WERI-Rb-1 (cell line): ENCODE measurements at places on chromosomes 3 and 15.

GRCh38 chr15:57082054-57082728 lies 163.7 kb downstream of the TCF12 start:
- DNase-seq = no peak

GRCh38 chr3:25830373-25831280 lies 40.7 kb downstream of the OXSM start:
- no peak for DNase-seq

GRCh38 chr3:11671648-11672100 lies 28.0 kb upstream of the VGLL4 start:
- no peak for DNase-seq

DNA sequence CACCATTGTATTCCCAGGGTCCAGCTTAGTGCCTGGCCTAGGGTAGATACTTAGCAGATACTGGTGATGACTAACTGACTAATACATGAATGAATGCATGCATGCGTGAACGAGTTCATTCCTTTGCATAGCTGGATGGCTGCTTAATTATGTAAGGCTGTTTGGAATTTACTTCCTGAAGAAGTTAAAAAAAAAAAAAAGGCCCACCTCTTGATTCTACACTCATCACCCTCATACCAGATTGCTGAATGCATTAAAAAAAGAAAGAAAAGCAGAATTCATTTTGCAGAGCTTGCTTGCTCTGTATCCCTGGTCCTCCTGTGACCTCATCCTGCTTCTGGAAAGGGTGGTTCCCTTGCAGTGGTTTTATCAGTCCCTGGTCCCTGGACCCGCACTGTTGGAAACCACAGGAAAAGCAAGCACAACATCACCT lies 277.6 kb upstream of the CFAP20DC start:
- no peak for DNase-seq

DNA sequence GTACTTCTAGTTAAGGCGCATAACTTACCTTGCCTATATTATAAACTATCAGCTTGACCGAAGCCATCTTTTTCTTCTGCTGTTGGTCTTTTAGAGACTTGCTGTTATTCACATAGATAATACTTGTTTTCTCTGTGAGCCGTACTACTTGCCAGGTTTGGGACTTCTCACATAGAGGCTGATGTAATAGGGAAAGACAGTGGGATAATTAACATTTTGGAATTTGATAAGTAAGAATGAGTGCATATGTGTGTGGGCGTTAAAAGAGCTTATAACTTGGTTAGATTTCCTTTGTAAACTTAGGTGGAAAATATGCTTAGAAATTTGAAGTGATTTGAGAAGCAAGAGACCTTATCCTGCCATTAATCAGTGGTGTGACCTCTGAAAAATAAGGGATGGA lies 47.8 kb downstream of the FNDC3B start:
- DNase-seq = no peak

DNA sequence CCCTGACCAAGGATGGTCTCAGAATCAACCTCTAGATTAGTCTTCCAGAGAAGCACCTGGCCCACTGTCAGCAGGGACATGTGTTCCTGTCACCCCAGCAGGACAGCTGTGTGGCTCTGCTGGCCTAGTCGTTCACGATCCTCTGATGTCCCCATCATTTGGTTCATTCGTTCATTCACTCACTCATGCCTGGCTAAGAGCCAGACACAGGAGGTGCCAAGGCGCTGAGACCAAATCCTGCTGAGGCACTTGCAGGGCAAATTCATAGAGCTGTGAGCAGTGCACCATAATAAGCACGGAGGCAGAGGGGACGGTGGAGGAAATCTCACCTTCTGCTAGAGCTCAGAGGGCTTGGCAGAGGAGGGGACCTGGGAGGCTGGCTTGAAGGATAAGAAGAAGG lies 49.9 kb upstream of the FGD5 start:
- DNase-seq = no peak

- DNase-seq = no peak
These were observed 110.6 kb downstream of the CHL1 start for GRCh38 chr3:307182-307581.
